ENCODE measurements at places on chromosomes 2 and 18.

GRCh38 chr2:127408807-127409099 lies 9.5 kb upstream of the PROC start:
- no peak for DNase-seq

- no peak for DNase-seq
Measured at GRCh38 chr18:22564036-22564435, 146.3 kb upstream of the CTAGE1 start.

DNA sequence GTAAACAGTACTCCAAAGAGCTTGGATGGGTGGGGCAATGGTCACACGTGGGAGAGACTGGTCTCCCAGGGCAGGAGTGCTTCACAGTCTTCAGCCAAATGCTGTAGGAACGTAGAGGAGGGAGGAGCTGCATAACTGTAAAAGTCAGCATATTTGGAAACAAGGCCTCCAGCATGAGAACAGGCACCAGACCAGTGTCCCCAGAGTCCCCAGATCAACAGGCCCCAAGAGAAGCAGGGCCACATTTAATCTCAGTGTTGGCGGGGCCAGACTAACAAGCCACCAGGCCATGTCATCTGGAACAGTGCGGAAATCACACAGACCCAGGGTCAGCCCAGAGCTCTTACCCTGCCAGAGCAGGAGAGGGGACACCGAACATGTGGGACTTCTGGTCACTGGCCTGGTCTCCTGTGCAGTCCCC lies 63.2 kb downstream of the ADCY3 start:
- DNase-seq, result no peak

DNA sequence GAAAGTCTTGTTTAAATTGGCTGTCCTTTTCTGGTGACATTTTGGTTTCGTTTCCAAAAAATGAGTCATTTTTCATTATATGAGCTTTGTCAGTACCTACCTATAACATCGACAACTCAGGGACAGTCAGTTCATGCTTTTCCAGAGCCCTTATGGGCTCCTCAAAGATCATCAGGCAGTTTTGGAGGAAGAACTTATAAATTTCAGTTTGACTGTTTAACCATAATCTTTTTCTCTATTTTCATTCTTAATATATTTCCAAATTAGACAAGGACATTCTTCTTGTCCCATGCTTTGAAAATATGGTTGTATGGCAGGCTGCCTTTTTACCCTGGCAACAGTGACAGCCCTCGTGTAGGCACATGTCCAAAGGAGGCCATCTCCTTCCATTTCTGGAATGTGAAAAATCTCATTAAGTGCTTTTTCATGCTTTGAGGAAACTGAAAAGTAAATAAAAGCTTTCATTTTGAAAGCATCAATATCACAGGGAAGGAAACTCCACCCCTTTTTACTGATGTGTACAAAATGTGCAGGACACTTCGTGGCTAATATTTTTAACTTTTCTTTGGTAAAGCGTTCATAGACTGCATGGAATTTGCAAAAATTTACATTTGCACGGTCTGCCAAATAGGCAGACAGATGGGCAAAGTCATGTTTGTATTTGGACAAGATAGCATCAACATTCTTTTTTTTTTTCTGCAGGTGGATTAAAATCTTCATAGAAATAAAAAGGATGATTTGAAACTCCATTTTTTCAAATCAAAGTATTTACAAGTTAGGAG lies 7.2 kb upstream of the PROC start:
- no peak for DNase-seq

GRCh38 chr2:5982903-5983265 lies 290.7 kb downstream of the SOX11 start:
- no peak for DNase-seq

- DNase-seq, result no peak
Measured at GRCh38 chr2:207214446-207214845, 48.7 kb upstream of the KLF7 start.

- no peak for DNase-seq
Measured at GRCh38 chr2:121231385-121232000, 53.5 kb downstream of the TFCP2L1 start.

DNA sequence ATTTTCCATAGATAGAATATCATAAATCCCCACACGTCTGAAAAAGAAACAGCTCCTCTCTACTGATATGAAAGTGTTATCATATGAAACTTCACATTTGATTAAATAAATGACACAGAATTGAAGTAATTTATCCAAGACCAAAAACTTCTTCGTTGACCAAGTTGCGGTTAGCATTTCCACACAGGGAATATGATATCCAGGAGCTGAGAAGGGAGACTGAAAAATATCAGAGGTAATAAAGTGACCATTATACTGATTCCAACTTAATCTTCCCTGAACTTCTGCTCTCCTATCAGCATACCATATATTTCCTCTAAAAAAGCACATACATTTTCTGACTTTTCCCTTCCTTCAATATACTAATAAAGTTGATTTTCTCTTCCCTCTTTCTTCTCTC lies 356.2 kb upstream of the CHST9 start:
- DNase-seq, result no peak

GRCh38 chr2:97950329-97951154 lies 45.2 kb downstream of the TMEM131 start:
- no peak for DNase-seq

DNA sequence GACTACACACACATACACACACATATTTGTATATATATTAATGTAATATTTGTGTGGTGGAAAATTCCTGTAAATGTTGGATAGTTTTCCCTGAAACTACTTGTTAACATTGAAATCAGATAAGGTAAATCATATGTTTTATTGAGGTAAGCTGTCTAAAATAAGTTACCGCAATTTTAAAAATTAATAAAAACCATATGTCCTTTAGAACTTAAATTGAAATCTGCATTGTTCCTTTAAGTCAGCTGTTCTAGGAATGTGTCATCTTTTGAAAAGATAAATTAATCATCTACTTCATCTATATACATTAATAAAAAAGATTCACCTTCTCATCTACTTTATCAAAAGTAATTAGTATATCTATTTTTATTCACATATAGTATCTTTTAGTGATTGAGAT lies 102.0 kb downstream of the CSRNP3 start:
- no peak for DNase-seq

GRCh38 chr2:61042807-61043206 lies 22.9 kb upstream of the SANBR start:
- DNase-seq, result no peak

GRCh38 chr18:55875371-55875901 lies 287.4 kb upstream of the TCF4 start:
- no peak for DNase-seq

DNA sequence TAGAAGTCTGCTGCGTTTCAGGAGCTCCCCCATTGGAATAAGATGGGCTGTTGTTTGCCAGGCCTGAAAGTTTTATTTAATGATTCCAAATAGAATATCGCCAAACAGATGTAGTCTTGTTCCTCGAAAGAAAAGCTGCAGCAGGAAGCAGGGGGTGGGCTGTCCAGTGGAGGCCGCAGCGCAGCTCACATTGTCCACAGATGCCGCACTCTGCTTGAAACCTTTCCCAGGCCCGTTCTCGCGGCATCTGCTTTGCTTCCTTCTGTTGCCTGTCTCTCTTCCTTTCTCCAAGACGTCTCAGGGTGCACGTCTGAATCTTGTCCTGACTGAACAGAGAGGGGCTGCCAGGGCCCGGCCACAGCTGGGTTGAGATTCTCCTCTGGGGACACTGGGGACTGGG lies 12.4 kb upstream of the IGFBP2 start:
- DNase-seq, result no peak

DNA sequence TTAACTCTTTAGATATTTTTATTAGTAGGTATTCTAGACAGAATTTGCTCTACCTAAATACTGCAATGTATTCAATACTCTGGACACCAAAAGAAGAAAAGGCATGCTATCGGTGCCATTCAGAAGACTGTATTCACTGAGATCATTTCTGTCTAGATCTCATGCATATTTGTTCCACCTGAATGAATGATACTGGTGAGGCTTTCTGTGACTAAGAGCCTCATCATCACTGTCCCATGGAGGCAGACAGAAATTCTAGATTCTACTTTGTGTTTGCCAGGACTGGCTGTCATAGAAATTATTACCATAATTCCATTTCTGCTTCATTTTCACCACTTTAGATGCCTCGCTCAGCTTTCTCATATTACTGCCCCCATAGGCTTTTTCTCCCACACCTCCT lies 340.7 kb downstream of the MBD2 start:
- DNase-seq, result no peak

DNA sequence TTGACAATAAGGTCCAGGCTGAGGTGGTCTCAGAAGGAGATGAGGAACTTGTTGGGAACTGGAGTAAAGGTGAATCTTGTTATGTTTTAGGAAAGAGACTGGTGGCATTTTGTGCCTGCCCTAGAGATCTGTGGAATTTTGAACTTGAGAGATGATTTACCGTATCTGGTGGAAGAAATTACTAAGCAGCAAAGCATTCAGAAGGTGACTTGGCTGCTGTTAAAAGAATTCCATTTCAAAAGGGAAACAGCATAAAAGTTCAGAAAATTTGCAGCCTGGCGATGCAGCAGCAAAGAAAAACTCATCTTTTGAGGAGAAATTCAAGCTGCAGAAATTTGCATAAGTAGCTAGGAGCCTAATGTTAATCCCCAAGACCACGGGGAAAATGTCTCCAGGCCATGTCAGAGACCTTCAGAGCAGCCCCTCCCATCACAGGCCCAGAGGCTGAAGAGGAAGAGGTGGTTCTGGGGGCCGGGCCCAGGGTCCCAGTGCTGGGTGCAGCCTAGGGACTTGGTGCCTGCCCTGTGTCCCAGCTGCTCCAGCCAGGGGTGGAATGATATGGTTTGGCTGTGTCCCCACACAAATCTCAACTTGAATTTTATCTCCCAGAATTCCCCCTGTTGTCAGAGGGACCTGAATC lies 73.5 kb downstream of the FIGN start:
- no peak for DNase-seq

DNA sequence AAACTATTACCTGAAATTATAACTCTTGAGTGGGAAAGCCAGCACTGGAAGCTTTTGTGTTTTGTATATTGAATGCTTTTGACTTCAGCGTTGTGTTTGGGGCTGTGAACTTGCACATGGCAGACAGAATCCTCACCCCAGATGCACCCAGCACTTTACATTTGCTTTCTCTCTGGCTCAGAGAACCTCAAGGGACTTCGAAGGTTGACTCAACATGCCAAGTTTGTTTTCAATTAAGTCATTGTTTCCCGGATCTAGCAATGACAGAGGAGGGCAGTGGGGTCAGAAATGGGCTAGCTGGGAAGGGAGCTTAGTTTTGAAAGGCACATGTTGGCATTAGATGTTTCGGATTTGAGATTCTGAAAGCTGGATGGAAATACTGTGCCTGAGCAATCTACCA lies 22.4 kb downstream of the TET3 start:
- DNase-seq, result no peak

DNA sequence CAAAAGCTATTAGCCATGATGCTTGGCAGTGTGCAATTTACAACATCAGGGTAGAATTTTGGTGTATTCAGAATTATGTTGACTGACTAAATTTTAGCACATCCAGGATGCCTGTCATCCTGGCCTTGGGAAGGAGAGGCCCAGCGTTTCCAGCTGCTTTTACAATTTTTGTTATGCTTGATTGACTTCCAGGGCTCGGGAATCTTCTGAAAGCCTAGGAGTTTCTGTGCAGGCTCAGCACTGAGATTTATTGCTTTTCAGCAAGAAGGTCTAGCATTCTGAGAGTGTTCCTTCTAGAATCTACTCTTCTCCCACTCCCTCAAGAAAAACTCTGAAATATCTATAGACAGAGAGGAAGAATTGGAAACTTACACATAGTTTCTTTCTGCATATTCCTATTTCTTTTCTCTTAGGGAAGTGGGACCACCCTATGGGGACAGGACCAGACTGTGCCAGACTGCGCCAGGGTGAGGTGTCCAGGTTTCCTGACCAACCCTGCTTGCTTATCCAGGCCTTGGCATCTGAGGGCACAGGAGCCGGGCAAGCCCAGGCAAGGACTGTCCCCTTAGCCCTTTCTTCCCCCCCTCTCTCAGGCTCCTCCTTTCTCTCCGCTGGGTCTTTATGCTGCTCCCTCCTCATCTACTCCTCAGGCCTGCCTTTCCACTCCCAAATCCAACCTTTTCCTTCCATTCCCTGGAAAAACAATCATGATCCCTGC lies 26.9 kb downstream of the MAIP1 start:
- no peak for DNase-seq

DNA sequence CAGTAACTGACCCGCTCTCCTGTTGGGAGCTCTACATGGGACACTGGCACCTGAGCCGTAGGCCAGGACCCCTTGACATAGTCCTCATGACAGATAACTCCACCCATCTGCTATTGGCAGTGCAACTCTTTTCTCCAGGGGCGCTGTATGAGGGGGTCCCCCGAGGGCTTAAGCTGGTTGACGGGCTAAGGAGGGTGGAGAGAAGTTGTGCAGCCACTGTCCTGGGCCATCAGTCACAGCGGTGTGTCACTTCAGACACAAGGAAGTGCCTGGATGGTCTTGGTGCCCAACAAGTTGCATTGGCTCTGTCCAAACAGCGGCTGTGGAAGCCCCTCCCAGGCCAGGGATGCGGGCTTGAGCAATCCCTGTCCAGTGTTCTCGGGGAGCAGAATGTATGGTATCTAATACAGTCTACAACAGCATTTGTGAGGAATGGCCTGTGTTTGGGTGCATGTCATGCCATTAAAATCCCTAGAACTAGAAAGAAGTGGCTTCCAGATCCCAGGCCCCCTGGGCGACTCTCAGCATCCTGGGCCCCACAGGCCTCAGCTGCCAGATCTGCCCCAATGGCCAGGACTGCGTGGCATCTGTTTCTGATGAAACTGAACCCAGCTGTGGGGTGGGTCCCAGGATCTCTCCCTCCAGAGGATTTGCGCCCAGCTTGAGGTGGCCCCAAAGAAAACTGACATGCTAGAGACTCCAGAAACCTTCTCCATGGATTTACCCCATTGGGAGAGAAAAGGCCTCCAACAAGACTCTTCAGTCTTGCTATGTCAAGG lies 23.3 kb downstream of the TTC32 start:
- no peak for DNase-seq
